ACHN (cell line): ENCODE measurements at places on chromosomes 2 and 18.

DNA sequence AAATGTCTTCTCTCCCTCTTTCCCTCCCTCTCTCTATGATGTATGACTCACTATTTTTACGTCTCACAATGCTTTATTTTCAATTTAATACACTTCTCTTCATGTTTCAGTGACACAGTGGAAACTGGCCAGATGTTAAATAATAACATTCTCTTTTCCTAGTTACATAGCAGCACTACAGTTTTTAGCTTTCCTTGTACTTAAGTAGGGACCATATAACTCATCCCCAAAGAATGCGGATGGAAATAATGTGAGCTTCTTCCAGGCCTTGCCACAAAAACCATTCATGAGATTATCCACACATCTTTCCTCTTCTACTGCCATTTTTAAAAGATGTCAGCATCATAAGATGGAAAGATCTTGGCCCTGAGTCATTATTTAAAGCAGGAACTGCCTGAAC is 789.4 kb downstream of the LRP1B start:
- peak; percentile 35 for DNase-seq

DNA sequence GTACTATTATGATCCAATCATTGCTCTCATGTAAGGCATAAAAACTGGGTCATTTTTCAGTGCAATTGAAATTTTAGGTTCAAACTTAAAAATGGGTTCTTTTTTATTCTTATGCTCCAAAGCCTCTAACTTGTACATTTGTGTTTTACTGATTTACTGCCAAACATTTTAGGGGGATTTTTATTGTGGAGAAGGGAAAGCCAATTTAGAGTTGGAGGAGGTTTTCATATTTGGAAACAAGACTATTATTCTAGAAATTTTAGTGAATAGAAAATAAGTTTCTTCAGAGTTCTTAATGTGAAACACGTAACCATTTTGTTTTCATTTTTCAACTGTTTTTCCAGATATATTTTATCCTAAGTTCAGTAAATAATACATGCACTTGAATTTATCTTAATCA is 138.6 kb downstream of the DOCK10 start:
- no peak for DNase-seq

GRCh38 chr2:97714950-97715652 is 1.7 kb downstream of the ZAP70 start:
- DNase-seq: no peak

GRCh38 chr2:233210843-233211547 is 40.5 kb upstream of the ATG16L1 start:
- DNase-seq: peak; percentile 98

GRCh38 chr18:75823471-75823870 is 396.0 kb upstream of the SMIM21 start:
- DNase-seq: no peak

DNA sequence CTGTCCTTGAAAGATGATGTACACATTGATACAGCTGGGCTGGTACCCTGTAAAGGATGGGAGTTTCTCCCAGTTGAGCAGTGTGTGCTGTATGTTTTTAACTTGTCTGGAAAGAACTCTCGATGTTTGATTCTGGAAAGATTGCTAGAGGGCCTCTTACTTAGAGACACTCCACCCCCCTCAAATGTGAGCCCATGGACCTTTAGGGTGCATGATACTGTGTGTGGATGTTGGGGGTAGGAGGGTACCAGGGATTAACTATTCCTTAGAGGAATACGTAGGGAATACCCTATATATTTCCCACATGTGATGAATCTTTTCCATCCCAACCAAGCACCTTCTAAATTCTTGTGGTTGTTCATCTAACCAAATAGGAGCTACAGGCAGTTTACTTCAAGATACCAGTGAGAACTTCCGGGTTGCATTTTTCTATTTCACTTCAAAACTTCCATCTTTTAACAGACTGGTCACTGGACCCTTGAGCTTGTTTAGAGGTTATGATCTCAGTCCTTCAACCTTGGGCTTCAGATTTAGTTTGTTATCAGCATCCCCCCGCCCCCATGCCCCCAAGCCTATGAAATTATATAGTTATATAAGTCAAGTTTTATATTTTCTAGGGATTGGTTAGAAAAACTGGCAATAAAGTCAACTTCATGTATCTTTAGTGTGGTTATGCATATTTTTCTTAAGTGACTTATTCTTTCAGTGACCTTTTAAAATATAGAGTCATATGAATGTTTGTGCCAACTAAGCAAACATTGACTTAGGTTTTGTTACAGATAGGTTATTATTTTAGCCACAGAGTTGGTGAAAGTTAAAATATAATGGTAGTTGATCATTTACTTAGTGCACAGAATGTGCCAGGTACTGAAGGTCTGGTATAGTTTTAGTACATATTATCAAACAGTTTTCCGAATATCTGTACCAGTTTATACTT is 18.2 kb downstream of the AFTPH start:
- peak; percentile 50 for DNase-seq

- no peak for DNase-seq
These were observed 863.2 kb upstream of the CHAC2 start for GRCh38 chr2:52904355-52904891.

DNA sequence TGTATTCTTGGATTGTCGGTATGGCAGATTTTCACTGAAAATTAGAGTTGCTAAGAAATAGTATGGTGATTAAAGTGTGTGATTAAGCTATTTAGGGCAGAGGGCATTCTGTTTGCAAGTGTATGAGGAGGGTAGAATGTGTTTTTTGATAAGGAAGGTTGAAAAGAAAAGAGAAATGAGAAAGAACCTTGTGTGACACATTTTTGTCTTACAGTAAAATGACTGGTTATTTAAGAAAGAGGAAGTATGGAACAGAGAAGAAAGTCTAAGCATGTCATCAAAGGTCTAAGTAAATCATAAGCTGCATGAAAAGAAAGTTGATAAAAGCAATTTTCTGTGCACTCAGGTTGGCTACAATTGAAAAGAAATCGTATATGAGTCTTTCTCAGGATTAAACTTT is 5.2 kb upstream of the RSAD2 start:
- DNase-seq: no peak

DNA sequence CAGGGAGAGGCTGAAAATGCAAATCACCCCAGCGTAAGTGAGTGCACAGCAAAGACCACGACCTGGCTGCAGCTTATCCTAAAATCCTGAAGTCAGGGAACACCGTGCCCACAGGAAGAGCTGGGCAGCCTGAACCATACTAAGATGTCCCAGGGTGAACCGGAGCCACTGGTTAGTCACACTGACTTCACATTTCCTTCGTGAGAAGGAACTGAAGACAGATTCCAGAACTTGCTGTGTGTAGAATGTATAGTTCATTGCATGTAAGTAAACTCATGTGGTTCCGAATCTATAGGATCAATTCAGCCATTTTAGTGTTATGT is 84.6 kb upstream of the NDUFV2 start:
- DNase-seq: no peak

- DNase-seq: no peak
These were observed 87.8 kb downstream of the KCTD18 start for GRCh38 chr2:200422071-200422470.

DNA sequence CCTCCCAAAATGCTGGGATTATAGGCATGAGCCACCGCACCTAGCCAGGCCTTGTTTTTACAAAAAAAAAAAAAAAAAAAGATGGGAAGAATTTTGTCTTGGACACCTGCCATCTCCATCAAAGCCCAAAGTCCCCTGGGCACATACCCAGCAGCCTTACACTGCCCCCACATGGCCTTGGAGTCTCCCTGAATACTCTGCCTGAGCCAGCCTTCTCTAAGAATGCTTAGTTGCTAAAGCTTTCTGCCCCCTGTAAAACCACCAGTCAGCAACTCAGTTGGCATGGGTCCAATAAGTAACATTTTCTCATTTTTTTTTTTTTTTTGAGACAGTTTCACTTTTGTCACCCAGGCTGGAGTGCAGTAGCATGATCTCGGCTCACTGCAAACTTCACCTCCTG is 40.6 kb downstream of the SPC25 start:
- DNase-seq: peak; percentile 26

DNA sequence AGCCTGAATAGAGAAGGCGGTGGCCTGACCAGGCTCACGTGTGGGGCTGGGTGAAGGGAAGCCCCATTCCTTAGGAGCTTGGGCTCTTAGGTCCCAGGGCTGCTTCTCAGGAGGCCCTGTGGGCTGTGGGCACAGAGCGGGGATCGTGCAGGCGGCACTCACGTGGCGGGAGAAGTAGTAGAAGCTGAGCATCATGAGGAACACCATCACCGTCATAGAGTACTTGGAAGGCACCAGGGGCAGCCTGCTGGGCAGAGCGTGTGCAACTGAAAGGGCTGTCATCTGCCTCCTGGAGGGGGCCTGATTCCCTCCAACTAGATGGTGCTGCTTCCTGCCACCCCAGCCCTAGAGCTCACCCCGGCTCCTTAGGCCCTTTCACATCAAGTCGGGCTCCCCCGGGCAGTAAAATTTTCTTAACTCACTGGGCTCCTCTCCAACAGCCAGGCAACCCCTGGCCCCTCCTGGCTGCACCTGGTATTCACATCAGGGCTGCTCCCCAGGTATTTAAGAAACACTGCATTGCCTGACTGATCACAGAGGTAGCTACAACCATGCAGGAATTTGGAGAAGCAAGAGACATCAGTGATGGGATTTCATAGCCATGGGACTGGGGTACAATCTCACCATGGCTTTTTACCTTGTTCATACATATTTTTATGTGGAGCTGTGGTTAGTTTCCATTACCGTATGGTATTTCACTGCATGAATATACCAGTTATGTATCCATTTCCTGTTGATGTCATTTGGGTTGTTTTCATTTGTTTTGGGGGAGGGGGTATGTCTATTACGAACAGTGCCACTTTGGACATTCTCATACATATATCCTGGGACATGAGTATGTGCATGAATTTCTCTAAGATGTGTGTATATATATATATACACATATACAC is 32.9 kb downstream of the CENPO start:
- no peak for DNase-seq

DNA sequence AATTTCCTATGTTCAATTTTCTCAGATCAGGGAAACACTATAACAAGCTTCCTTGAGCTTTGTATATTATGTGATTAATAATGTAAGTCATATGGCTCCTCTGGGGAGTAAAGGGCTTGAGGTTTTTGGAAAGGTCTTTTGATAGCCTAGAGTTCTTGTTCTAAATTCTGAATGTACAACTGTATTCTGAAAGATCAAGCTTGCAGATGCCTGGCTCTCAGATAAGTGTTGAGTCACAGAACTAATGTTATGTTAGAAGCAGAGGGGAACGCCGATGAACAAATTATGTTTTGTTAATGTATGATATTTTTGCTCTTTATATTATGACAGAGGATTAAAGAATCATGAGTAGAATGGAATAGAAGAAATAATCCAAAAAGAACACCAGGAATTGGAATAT is 170.1 kb downstream of the RPRM start:
- DNase-seq: no peak

DNA sequence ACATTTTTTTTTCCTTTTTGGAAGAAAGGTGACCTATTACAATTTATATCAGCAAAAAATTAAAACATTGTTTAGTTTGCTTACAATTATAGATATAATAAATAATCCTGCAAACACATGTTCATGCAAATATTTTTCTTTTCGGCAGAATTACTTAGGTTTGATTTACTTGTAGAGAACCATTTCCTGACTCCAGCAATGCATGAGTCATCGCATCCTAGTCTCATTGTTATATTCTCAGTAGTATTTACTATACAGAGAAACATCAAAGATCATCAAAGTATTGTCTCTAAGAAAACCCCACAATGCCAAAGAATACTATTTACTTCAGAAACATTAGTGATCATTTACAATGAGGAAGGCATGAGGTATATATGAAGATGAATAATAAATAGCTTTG is 40.4 kb upstream of the MTIF2 start:
- DNase-seq: peak; percentile 40

GRCh38 chr2:113175042-113175628 is 1.4 kb downstream of the PSD4 start:
- no peak for DNase-seq

DNA sequence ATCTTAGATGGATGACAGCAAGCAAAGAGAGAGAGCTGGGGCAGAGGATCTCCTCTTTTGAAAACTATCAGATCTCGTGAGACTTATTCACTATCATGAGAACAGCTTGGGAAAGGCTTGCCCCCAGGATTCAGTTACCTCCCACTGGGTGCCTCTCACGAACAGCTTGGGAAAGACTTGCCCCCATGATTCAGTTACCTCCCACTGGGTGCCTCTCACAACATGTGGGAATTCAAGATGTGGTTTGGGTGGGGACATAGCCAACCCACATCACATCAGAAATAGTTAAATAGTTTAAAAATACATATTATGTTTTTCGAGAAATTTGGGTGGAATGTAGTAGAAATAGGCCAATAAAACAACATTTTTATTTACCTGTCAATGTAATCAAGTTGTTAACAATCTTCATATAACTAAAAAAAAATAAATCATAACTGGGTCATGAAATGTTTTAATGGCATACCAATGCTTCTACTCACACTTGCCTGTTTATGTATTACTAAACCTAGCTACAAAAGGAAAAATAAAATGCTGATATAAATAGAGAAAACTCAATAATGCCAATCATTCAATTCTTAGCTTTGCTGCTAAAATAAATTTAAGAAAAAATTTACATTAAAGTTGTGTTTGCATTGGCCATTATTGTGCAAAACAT is 608.9 kb downstream of the SUCLG1 start:
- no peak for DNase-seq

- DNase-seq: no peak
These were observed 43.4 kb downstream of the TMEM131 start for GRCh38 chr2:97952357-97952756.

- no peak for DNase-seq
These were observed 107.1 kb downstream of the TWIST2 start for GRCh38 chr2:238954841-238955591.

DNA sequence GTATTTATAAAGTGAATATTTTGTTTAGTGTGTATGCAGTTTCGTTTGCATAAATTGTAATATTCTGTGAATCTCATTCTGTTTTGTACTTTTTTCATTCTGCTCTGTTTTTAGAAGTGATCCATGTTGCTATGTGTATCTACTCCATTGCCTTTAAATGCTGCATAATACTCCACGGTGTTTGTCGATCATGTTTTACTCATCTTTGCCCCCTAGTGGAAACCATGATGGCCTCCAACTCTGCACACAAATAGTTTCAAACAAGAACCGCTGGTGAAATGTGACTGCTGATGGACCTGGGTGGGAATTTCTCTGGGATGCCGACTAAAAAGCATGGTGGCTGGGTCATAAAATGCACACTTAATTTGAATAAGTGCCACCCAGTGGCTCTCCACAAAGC is 32.0 kb upstream of the SKOR2 start:
- peak; percentile 40 for DNase-seq
